Stomach (tissue), 19 donors: ENCODE measurements at places on chromosomes 1 and 21.

- no peak for DNase-seq
Measured at GRCh38 chr1:29371332-29371731, 135.0 kb downstream of the PTPRU start.

GRCh38 chr1:231964961-231965360 is 338.4 kb downstream of the DISC1 start:
- no peak for DNase-seq

- no peak for DNase-seq
Measured at GRCh38 chr1:172515436-172515835, 17.5 kb upstream of the SUCO start.

DNA sequence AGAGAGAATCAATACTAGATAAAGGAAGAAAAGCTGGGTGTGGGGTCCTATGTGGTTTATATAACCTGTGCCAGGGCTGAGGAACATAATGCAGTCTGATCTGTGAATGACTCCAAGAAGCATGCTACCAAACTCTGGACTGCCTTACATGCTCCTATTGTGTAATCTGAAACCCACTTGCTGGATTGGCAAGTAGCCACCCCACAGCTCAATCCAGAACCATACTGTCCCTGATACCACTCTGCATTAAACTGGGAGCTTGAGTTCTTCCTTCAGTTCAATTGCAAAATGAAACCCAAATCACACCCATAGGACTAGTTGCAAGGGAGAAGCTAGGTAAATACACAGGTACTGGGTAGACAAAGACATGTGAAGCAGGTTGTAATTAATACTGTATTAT is 115.4 kb upstream of the NEGR1 start:
- DNase-seq: no peak

- DNase-seq: no peak
Measured at GRCh38 chr1:216983823-216984222, 260.6 kb upstream of the ESRRG start.

- DNase-seq: no peak
Measured at GRCh38 chr1:32126770-32127169, 18.9 kb downstream of the KPNA6 start.

GRCh38 chr1:76256289-76257223 is 182.0 kb downstream of the ST6GALNAC3 start:
- DNase-seq: no peak

GRCh38 chr1:36380782-36381181 is 4.9 kb downstream of the STK40 start:
- no peak for DNase-seq

DNA sequence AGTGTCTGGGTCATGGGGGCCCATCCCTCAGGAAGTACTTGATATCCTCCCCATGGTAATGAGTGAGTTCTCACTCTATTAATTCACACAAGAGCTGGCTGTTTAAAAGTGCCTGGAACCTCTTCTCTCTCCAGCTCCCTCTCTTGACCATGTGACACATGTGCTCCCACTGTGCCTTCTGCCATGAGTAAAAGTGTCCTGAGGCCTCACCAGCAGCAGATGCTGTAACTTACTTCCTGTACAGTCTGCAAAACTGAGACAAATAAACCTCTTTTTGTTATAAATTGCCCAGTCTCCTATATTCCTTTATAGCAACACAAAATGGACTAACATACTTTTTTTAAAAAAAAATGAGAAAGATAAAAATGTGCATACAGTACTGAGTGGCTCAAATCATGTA is 24.0 kb downstream of the PUM1 start:
- no peak for DNase-seq

- DNase-seq: no peak
Measured at GRCh38 chr1:169765580-169766331, 29.0 kb downstream of the METTL18 start.

GRCh38 chr1:54968551-54968950 is 11.9 kb upstream of the TMEM61 start:
- DNase-seq: no peak

- no peak for DNase-seq
Measured at GRCh38 chr1:235935235-235936225, 68.8 kb upstream of the LYST start.

GRCh38 chr1:20402585-20403422 is 83.2 kb downstream of the CAMK2N1 start:
- DNase-seq: no peak

- no peak for DNase-seq
Measured at GRCh38 chr1:197336571-197336970, 68.5 kb downstream of the CRB1 start.

DNA sequence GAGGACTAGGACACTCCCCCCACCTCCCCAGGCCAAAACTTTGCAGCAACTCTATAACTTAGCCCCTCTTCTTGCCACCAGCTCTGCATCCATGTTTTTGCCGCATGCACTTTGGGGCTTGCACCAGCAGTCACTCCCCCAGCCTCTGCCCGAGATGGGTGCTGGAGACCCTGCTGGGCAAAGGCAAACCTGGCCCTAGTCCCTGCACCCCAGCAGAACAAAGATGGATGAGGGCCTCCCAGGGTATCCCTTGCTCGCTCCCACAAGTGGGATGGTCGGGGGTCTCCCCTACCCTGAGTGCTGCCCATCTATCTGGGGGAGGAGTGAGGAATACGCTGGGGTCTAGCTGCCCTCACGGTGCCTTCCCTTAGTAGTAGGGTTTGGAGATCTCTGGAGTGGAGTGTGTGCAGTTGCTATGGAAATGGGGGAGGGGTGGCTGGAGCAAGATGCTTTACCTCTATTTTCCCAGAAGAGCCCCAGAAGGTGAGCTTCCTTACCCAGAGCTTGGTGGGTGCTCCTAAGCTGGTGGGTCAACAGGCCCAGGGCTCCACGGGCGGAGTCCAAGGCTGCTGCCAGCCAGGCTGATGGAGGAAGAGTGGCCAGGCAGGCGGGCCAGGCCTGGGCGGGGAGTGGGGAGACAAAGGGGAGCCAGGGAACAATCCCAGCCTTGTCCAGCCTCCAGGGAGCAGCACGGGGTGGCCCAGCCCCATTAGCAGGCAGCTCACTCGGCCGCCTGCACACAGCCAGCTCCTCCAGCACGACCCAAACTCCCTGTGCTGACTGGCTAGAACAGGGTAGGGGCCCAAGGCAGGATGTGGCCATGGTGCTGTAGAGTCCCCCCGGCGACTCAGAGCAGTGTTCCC is at the start of gene PAQR6:
Gene PAQR6, minus strand, starts transcription at position 597 of the 863 bp plus-strand sequence. CDS start 1,325 bp downstream, outside the sequence.
- DNase-seq: peak; percentile 58

- DNase-seq: no peak
Measured at GRCh38 chr1:89069951-89070350, 4.9 kb upstream of the GBP1 start.

- no peak for DNase-seq
Measured at GRCh38 chr1:10672343-10673050, 123.9 kb downstream of the CASZ1 start.

DNA sequence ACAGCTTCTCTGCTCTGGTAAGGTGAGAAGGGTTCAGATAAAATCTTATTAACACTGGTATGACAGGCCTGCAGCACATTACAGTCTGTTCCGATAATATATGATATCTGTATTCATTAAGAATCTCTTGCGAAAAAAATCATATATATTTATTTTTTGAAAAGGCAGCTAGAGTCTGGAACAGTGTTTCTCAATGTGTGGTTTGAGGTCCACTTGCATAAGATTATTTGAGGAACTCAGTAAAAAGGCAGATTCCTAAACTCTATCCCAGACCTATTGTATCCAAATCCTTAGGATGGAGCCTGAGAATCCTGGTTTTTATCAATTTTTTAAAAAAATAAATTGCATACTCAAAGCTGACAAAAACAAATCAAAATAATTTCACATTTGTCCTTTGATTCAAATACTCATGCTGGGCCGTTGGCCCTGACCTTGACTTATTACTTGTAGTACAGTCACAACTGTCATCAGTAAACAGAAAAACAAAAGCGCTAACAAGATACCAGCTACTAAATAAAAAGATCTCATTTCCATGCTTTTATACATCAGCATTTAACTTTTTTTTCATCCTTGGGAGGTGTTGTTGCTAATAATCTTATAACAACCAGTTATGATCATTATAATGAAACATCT is 60.6 kb downstream of the RGS2 start:
- DNase-seq: no peak

DNA sequence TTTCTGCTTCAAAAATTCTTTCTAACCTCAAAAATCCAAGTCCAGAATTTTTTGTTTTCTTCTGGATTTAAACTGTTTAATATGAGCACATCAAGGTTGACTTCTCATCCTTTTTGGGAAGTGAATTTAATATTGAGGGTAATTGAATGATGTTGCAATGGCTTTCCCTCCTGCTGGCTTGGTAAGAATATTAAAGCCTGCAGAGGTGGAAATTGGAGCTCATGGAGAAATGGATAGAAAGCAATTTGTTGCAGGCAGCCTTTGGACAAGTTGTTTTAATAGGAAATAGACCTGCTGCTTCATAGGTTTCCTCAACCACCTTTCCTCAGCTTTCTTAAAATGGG is 124.7 kb downstream of the SYT2 start:
- DNase-seq: no peak

GRCh38 chr1:41698916-41699860 is 214.7 kb upstream of the EDN2 start:
- DNase-seq: no peak

DNA sequence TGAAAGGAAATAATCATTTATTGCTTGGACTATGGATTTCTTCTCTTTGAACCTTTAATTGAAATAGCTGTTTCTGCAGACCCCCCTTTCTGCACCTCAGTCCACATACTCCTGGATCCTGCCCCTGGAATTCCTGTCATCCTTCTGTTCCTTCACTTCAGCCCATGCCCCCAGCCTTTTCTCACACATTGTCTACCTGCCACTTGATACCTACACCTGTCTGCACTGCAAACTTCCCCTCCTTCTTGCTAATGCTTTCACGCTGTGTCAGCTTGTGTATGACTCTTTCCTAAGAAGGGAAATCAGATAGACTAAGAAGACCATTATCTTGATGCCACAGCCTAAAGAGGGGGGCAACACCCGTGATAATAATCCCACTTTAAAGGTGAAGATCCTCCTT is 80.3 kb upstream of the EXO1 start:
- DNase-seq: no peak

DNA sequence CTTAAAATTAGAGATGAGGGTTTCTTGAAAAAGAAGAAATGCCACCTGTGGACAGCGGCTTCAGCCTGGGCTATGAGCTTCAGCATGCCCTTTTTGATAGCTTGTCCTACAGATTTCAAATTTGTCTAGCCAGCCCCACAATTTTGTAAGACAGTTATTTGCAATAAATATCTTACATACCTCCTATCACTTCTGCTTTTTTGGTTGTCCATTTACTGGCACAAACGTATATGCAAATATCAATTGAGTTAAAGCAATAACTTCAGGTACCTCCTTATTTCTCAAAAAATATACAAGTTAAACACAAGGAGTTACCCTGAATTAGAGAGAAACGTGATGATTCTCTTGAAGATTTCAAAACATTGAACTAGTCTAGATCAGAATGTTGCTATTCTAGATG is 53.5 kb downstream of the OLFM3 start:
- no peak for DNase-seq

DNA sequence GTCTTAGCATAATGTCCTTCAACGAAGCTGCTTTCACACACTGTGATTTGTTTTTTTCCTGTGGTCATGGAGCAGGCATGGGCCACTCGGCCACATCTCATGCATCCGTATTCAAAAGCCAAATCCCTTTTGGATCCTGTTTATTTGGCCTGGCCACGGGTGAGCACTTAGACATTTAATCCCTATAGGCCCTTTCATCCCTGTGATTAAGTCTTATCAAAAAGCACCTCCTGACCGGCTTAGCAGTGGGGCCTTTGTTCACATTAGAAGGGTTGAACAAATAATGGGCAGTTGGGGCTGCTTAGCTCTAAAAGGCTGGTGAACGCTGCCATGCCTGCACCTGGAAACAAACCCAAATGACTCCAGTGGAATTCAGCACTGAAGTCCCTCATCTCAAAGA is 2.0 kb downstream of the KCNE2 start:
- peak; percentile 75 for DNase-seq

DNA sequence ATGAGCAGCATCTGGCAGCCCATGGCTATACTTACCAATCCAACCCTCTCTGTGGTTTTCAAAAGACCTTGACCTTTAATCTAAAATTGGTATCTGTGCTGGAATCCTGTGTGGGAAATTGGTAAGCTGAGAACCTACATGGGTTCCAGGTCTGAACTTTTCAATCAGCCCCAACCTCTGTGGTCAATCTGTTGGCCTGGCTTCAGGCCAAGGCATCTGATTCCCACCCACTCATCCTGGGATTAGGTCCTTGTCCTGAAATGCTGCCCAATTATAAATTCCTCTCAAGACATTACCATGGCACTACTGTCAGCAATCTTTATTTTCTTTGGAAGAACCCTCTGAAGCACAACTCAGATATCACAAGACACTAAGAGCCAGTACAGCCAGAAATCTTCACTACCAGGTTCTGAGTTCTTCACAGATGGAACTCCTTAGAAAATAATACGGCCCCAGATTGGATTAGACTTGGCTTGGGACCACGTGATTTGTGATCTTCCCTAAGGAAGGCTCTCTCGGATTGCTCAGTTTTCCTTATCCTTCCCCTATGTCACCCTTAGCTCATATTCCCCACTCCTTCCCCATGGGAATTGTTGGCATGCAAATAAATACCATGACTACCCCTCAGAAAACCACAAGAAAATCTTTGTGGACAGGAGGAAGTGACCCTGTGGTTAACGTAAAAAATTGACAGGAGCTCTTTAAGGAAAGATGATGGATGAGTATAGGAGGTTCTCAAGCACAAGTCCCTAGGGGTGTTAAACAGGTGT is 207.9 kb upstream of the ST6GALNAC5 start:
- no peak for DNase-seq

- DNase-seq: peak; percentile 78
Measured at GRCh38 chr1:212630158-212630900, 21.8 kb downstream of the ATF3 start.
